ENCODE measurements at places on chromosomes 11 and 22.

GRCh38 chr11:115887727-115888126, 383.5 kb upstream of the CADM1 start:
- DNase-seq = no peak

DNA sequence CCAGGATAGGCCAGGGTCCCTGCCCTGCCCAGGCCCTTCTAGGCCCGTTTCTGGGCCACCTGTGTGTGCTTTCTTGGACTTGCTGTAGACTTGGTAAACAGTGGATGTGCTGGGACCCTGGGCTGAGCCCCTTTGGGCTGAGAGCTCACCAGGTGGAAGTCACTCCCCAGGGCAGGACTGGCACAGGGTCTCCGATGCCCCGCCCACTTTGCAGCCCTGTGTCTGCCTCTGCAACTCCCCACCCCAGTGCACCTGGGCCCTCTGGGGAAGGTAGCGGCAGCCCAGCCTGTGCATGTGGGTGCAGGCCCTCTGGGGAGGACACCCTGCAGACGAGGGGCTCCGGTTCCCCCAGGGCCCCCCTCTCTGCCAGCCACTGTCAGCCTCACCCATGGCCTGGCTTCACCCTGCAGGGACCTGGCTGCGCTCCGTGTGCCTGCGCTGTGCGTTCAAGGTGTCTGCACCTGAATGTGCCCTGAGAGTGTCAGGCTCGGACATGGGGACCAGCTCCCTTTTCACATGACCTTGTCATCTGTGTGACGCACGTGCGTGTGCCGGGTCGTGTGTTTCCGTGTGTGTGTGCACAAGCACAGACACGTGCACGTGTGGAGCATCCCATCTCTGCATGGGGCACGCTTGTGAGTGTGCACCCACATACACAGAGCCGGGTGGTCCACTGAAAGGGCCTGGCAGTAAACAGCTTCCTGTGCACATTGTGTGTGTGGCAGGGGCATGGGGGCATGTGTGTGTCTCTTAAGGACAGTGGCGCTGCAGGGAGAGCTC, 118.5 kb downstream of the KCNQ1OT1 start:
- no peak for DNase-seq

DNA sequence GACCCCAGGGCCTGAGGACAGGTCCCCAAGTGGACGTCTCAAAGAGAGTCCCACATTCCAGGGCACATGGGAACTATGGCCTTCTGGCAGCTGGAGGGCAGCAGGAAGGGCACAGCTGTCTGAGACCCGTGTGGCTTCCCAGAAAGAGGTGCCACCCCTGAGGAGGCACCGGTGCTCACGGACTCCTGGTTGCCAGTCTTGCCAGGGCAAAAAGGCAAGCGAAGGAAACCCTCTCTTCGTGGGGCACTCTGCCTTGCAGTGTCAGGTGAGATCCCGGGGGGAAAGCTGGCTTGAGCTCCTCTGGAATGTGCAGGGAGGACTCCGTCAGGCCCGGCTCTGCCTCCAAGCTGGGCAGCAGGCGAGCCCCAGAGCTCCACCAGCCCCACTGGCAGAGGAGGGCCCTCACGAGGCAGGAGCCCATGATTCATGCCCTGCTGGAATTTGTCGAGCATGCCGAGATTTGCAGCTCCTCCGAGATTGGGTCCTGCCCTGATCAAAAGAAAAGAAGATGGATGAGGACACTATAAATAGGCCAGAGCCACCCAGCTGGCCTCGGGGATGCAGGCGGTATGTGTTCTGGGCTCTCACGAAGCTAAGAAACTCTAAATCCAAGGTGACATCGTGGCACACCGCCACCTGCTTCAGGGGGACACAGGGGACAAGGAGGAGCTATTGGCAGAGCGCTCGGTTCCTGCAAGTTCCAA, 9.9 kb upstream of the CELSR1 start:
- DNase-seq = no peak

DNA sequence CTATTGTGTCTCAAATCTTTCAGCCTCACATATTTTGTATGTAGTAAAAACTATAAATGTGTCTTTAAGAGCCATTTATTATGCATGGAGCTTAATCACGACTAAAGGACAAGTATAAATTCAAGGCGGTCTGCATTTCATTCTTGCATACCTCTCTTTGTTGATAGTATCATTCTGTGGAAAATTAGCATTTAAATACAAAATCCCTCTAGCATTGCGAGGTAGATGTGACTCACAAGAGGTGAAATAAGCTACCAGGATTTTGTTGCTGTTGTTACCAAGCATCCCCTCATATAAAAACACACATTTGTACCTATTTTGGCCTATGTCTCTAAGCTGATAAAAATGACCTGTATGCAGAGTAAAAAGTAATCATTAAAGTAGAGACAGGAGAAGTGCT, 537.4 kb upstream of the LUZP2 start:
- DNase-seq = no peak

- no peak for DNase-seq
These were observed 7.0 kb downstream of the PARVG start for GRCh38 chr22:44187652-44188230.

DNA sequence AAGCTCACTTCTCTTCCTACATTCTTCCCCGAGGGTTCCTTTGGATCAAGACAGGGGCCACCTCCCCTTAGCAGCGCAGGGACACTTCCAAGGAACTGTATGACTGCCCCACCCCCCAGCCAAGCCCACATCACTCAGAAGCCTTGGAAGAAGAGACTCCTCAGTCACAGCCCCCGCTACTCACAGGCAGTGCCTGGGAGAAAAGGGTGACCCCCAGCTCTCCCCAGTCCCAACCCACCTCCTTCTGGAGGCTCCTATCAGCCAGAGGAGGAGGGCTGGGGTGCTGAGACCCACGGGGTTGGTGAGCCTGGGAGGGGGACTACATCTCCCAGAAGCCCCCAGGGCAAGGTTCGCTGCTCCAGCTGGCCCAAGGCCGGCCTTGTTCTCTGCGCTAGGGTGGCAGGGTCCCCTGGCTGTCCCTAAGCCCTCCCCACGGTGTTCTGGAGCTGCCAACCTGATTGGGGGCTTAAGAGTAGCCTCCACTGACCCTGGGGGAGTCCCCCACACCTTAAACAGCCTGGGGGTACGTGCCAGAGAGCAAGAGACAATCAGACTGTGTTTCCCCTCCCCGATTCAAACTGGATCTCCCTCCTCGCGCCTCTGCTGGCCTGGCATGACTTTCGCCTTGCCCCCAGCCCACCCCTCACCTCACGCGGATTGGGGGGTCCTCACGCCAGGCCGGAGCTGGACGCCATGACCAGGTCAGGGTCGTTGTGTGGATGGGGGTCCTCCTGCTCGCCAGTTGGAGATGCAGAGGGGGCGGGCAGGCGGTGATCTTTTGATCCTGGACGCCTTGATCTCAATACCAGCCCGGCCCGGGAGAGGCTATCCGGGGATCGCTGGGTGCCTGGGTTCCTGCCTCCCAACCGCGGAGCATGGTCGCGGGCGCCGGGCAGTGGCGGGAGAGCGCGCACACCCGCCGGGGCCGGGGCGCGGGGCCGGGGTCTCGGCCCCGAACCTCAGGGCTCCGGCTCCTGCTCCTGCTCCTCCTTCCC, 838 bp downstream of the BCL9L start:
- no peak for DNase-seq

GRCh38 chr11:31986201-31986889, 104.5 kb upstream of the RCN1 start:
- DNase-seq = no peak

- no peak for DNase-seq
These were observed 16.8 kb downstream of the KCNJ11 start for GRCh38 chr11:17371614-17372013.

DNA sequence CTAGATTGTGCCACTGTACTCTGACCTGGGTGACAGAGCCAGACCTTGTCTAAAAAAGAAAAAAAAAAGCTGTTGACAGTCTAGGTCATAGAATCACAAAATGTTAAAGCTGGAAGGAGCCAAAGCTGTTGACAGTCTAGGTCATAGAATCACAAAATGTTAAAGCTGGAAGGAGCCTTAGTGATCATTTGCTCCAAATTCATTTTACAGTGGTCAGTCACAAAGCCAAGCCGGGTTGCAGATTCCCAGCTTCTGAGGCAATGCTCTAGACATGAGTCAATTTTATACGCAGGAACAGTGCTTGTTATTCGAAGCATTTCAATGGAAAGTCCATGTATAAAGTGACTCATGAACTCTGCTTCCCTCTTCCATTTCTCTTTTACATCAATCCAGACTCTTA, 47.4 kb downstream of the SYT13 start:
- DNase-seq = no peak

- no peak for DNase-seq
These were observed 907.4 kb upstream of the RAG2 start for GRCh38 chr11:37505406-37505805.

- DNase-seq = no peak
These were observed 149.3 kb upstream of the DDI1 start for GRCh38 chr11:103887001-103887658.

GRCh38 chr11:3807909-3808860, at the start of gene PGAP2:
TSS of gene PGAP2 (plus strand) at chr11:3808560. CDS start at chr11:3811260, 2,700 bp downstream.
- no peak for DNase-seq

GRCh38 chr11:77146261-77147035, 18.4 kb downstream of the MYO7A start:
- no peak for DNase-seq

GRCh38 chr11:90257158-90257525, 34.3 kb upstream of the CHORDC1 start:
- DNase-seq = no peak

GRCh38 chr11:10715571-10715970, 22.0 kb upstream of the IRAG1 start:
- DNase-seq = no peak

GRCh38 chr11:16770016-16770415, 31.6 kb downstream of the C11orf58 start:
- no peak for DNase-seq

DNA sequence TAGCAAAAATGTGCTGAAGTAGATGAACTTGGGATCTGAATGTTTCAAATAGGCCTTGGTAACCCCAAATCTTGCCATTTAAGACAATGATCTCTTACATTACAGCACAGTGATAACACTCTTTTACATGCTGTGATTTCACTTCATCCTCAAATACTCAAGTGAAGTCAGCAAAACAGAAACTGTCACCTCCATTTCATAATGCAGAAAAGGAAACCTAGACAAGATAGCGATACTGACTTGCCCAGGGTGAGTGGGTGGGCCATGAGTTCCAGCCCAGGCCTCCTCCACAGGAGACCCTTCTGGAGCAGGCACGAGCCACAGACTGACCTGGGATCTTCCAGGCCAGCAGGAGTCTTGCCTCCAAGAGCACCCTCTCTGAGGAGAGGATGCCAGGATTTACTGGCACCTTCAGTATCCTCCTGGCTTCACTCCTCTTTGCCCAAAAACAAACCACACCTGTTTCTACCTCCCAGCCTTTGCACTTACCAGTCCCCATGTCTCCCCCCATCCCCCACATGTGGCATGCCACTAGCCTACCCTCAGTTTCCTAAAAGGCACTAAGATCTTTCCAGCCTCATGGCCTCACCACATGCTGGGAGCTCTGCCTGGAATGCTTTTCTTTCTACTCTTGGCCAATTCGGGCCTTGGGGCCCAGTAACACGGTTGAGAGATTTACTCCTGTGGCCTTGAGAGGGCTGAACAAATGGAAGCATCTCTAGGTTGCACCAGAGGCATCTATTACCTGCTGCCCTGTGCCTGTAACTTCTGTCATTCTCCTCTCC, 1.9 kb upstream of the DGAT2 start:
- no peak for DNase-seq

GRCh38 chr11:103920449-103920848, 116.0 kb upstream of the DDI1 start:
- DNase-seq = no peak

- no peak for DNase-seq
These were observed 475.1 kb downstream of the BRD1 start for GRCh38 chr22:49352361-49353169.

GRCh38 chr11:46855167-46855566, 9.1 kb upstream of the CKAP5 start:
- DNase-seq = no peak

GRCh38 chr11:120827198-120827597, 196.7 kb upstream of the TBCEL start:
- DNase-seq = no peak

GRCh38 chr11:68142028-68142412, 20.8 kb upstream of the CHKA start:
- no peak for DNase-seq

GRCh38 chr11:94755494-94755893, 12.7 kb upstream of the AMOTL1 start:
- no peak for DNase-seq

DNA sequence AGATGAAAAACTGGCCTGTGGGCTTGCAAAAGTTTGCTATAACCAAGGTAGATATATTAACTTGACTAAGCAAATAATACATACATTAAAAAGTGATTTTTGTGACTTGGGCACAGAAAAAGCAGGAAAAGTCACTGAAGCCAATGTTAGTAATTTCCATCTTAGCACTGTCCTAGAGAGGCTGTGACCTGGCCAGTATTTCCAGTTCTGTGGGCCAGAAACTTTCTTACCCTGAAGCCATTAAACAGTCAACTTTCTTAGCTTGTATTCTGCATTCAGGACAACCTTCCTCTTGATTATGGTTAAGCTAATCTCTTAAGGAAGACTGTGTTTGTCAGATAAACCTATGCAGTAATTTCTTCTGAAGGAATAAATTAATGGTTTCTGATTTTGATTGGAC, 22.3 kb upstream of the SLC36A4 start:
- no peak for DNase-seq

GRCh38 chr11:13215149-13215548, 62.4 kb upstream of the BMAL1 start:
- DNase-seq = no peak

All from cortex of kidney (tissue), 1 donor.